GM12891 (cell line): ENCODE measurements at places on chromosomes 1 and 21.

DNA sequence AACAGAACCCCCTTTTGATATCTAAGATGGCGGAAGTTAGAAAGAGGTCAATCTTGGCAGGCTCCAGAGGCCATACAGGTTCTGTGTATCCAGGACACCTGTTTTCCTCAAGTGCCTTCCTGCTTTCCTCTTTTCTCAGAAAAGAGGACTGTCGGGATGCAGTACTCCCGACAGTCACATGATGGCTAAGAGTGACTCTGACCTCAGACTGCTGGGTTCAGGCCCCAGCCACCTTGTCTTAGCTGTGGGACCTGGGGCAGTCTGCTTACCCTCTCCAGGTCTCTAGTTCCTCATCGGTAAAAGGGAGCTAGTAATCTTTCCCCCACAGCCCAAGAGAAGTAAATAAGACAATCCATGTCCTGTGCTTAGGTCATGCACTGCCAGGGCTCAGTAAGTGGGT, 29.9 kb downstream of the STK40 start:
- DNase-seq = no peak

- no peak for DNase-seq
Measured at GRCh38 chr1:5029136-5029535, 374.7 kb downstream of the AJAP1 start.

GRCh38 chr1:158148468-158148867, 32.2 kb upstream of the CD1D start:
- no peak for DNase-seq

GRCh38 chr1:12177999-12178441, 11.2 kb downstream of the TNFRSF1B start:
- no peak for DNase-seq

- no peak for DNase-seq
Measured at GRCh38 chr1:234592240-234592639, 17.7 kb downstream of the IRF2BP2 start.
